ENCODE measurements at places on chromosomes 6 and 20.

GRCh38 chr6:109912952-109913351 is 65.2 kb upstream of the GPR6 start:
- no peak for DNase-seq

DNA sequence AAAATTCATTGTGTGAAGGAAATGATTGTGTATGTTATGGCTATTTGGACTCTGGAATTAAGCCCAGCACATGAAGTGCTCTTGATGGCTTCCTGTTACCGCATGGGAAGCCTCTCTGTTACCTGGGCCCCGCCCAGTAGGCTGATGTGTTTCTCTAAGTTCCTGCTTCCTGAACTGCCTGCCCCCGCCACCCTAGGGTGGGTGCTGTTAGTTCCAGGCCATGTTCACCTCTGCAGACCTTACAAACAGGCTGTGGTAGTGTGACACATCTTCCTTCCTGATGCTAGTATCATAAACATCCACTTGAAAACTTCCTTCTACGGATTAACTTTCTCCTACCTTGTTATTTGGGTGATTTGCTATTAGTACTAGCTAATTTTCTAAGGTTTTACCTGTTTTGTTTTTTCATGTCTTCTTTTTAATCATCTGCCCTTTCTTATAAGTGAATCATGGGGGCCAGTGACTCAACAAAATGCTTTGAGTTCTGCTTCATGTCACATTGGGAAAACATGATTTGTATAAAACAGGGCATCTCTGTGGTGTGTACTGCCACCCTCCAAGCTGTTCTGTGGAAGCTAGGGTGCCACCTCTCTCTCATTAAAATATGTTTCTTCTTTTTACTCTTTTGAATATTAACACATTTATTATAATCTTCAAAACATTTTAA is 40.6 kb downstream of the SH3BGRL2 start:
- no peak for DNase-seq

GRCh38 chr6:46291275-46291633 is 120.5 kb upstream of the ENPP5 start:
- no peak for DNase-seq

- DNase-seq: no peak
These were observed 105.6 kb downstream of the BTBD3 start for GRCh38 chr20:12023194-12023795.

- no peak for DNase-seq
These were observed 374 bp upstream of the ABCC10 start for GRCh38 chr6:43426928-43427405.

DNA sequence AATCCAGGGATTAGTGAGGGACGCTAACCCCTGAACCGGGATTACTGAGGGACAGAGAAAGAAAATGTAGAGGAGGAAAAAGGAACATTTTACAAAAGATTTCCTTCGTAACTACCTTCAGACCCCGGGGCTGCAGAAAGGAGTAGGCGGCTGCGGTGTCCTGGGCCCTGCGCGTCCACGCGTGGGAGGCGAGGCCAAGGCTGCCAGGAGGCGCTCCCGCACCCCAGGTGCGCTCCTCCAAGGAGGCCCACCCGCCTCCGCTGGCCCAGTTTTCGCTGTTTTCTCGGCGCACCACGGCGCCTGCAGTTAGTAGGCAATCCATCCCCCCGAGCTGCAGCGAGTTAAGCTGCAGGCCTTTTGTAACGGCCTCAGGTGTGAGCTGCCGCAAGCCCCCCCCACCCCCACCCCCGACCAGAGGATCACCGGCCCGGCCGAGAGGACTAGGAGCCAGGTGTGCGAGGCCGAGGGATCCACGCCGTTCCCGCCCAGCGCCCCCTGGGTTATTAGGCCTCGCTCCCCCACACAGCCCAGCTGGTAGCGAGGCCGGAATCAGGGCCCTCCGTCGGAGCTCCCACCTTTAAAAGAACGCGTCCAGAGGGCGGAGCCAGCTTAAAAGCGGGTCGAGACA is 380.3 kb upstream of the ARID1B start:
- DNase-seq: no peak

- DNase-seq: no peak
These were observed 65.2 kb downstream of the STX11 start for GRCh38 chr6:144215402-144215931.

DNA sequence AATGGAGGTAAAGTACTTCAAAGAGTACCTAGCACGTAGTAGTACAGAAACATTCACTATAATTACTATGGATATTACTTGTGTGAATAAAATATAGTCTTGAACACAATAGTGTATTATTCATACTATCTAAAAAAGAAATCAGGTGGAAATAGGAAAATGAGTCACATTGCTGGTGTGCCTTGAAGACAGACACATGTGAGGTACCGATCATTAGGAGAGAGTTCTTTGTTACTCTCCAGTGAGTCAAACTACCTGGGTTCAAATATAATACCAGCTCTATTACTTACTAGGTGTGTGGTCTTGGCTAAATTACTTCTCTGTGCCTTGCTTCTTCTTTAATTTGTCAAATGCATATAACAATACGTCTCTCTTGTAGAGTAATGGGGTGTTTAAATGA is 50.8 kb upstream of the BEND6 start:
- no peak for DNase-seq

DNA sequence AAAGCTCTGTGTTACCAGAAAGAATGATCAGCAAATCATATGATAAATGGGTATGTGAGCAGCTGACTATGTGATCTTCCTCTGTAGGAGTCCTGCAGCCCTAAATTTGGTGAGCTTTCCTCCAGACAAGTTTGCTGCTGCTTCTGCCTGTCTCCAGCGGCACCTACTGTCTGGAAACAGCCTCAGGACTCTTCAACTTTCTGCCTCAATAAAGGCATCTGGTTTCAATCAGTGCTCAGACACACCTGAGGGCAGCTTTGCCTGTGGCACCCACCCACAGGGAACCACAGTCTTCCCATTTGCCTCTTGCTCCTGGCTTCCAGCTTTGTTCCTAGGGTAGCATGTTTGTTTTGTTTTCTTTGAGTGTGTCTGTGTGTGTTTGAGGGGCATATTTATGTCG is 727.9 kb upstream of the MAN1A1 start:
- DNase-seq: no peak

DNA sequence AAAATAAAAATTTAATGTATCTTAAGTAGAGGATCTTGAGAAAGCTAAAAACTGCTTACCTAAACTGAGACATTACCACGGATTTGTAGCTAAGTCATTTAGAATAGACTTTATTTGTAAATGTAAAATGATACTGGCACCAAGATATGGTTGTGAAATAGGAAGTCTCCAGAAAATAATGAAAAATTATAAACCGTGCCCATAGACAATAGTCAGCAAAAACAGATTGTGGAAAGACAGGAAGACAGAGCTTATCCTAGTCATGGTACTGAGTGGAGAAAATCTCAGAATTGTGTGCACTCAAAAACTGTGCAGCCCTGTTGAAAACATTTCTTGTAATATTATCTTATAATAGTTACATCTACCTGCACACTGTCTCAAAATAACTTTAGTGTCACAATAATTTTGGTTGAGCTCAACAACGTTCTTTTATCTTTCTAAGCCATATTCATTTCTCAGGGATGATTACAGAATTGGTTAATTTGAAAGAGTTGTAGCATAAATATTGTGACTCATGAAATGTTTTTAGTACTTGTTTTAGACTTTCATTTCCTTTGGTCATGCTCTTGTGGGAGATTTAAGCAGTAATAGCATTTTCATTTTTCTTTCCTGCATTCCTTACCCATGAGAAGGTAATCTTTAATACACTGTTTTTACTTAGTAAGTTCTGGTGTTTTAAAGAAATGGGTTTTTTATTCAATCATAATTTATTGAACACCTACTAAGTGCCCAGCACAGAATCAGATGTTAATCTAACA is 174.5 kb downstream of the SOX4 start:
- DNase-seq: no peak

DNA sequence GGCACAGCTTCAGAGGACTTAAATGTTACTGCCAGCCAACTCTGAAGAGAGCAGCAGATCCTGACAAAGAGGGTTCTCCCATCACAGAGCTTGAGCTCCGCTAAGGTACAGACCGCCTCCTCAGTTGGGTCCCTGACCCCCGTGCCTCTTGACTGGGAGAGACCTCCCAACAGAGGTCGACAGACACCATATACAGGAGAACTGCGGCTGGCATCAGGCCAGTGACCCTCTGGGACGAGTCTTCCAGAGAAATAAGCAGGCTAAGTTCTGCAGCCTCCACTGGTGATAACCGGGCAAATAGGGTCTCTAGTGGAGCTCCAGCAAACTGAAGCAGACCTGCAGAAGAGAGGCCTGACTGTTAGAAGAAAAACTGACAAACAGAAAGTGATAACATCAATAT is 187.0 kb downstream of the CLVS2 start:
- no peak for DNase-seq

- DNase-seq: no peak
These were observed 61.0 kb upstream of the CDH4 start for GRCh38 chr20:61191096-61191495.

GRCh38 chr6:20839630-20840029 is 305.4 kb downstream of the CDKAL1 start:
- DNase-seq: no peak

Data from mesothelial cell of epicardium (in vitro differentiated cells).